ENCODE measurements at places on chromosomes 3 and 15.
A peak's percentile ranks its signal among the peaks of the same experiment; 100 is the strongest.

GRCh38 chr15:70196372-70197316 is 98.9 kb upstream of the TLE3 start:
- peak; percentile 79 for DNase-seq

DNA sequence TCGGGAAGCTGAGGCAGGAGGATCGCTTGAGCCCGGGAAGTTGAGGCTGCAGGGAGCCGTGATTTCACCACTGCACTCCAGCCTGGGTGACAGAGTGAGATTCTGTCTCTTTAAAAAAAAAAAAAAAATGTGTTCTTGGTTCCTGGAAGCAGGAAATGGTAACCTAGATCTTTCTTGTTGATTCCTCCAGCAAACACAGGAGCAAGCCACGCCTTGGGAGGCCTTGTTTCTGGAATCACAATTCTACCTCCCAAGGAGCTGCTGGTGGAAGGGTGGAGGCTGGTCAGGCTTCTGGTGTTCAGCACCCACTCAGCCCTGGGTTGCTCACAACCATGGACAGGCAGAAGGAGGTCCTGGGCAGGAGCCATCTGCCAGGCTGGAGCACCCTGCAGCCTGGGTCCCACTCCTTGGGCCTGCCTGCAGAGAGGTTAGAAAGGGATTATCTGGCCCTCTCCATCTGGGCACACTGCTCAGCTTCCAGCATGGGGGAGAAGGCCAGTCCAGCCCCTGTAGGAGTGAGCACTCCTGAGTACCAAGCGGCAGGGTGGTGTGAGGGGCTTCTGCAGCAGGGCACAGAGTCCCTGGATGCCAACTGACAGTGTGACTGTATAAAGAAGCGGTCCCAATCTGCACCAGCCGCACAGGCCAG is 65.6 kb downstream of the ABTB1 start:
- no peak for DNase-seq

DNA sequence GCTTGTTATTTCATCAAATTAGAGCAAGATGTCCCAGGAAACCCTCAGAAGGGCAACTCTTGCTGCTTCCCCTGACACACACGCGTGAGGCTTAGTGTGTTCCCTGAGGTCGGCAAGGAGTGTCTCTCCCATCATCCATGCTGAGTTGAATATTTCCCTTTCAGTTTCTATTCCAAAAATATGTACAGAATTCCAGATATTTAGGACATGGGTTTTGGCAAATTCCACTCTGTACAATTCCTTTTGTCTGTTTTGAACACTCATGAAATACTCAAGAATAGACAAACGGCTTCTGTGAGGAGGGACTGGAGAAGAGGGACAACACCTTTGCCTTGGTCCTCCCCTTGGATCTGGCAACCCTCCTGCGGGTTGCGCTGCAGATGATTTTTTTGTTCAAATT is 138.0 kb downstream of the DUT start:
- no peak for DNase-seq

DNA sequence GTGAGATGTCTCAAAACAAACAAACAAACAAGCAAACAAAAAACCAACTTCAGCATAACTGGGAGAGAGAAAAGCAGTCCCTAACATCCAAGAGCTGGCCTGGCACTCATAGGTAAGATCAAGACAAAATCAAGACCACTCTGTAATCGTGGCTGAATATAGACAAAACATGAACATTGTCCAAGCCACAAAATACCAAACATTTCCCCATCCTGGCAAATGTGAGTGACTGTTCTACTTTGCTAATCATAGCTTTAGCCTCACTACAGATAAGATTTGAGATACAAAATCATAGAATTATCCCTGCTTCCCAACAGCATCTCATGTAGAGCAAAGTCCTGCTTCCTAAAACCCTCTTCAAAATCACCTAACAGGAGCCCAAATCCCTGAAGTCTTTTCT is 116.7 kb upstream of the PRTG start:
- DNase-seq = no peak
